Islet precursor cell (in vitro differentiated cells): ENCODE measurements at places on chromosomes 5 and 9.

GRCh38 chr5:102865510-102866236 lies 110.6 kb downstream of the PAM start:
- peak; percentile 84 for DNase-seq

DNA sequence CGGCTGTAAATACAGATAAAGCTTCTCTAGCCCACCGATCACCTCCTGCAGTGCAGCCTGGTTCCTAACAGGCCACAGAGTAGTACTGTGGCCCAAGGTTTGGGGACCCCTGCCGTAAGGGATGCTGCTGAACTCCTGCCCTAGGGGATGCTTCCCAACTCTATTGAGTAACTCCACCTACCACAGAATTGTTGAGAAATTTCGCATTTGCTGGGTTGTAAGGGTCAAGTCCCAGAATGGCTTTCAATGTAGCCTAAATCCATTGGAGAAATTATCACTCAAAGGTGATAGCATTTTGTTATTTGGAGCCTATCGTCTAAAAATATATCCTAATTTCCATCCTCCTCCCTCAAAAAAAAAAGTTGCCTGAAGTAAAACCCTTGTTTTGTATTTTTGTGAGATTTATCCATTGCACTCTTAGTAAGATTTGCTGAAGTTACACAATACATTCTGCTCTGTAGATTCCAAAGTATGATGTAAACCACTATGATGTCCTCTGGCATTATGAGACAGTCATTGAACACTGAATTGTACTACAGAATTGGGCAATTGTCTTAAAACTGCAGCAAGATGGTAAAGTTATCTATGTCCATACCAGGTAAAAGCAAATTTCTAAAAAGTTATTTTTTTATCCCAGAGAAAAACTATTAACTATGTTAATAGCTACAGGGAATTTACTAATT lies 14.0 kb downstream of the ACTBL2 start:
- no peak for DNase-seq

- DNase-seq: no peak
Measured at GRCh38 chr5:96788112-96788749, 19.5 kb downstream of the ERAP1 start.

- peak; percentile 57 for DNase-seq
Measured at GRCh38 chr9:89353989-89354388, 35.7 kb downstream of the SECISBP2 start.

GRCh38 chr5:84327591-84327990 lies 57.1 kb downstream of the EDIL3 start:
- DNase-seq: no peak

DNA sequence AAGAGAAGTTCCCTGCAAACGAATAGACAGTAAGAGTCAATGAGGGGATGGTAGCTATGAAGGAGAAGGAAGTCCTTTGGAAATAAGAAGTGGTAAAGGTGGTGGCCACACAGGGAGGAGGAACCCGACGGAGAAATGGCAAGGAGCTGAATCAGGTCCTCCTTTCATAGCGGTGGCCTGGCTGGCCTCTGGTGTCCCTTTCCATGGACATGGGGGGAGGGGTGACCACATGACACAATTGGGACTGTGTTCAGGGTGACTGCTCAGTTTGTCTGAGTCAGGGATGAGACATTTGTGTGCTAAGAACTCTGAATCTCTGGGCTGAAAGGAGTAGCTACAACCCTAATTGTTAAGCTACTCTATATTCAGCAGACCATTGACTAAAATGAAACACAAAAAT lies 28.7 kb upstream of the TIMD4 start:
- peak; percentile 56 for DNase-seq

DNA sequence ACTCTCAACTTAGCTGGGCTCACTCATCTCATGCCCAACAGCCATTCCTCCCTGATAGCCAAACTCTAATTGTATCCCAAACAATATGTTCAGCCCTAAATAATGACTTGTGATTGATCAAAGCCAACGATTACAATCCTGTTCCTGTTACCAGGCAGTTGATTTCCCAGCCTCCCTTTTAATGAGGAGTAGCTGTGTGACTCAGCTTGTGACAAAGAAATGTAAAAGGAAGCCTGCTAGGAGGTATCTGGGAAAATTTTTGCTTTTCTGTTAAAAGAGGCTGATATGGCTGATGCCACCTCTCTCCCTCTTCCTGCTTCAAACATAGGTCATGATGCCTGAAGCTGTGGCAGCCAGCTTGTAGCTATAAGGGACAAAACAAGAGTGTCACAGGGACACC lies 19.6 kb upstream of the ENC1 start:
- DNase-seq: no peak

- DNase-seq: no peak
Measured at GRCh38 chr5:71809446-71809845, 90.4 kb downstream of the CARTPT start.

DNA sequence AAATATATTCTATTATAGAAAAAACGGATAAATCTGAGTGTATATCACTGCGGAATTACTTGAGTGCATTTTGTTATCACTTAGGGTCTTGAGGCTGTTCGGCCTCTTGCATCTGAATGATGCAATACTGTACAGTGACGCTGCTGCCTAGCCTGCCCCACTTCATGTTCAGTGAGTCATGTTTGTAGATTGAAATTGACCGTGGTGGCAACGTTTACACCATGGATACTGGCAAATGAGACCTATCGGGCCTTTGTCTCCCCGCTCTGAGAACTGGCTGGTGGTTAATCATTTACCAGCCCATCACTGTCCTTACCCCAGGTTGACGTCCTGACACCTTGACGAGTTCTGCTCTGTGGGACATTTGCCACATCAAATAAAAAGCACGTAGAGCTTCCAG lies 510.1 kb upstream of the ADAMTS16 start:
- DNase-seq: no peak

DNA sequence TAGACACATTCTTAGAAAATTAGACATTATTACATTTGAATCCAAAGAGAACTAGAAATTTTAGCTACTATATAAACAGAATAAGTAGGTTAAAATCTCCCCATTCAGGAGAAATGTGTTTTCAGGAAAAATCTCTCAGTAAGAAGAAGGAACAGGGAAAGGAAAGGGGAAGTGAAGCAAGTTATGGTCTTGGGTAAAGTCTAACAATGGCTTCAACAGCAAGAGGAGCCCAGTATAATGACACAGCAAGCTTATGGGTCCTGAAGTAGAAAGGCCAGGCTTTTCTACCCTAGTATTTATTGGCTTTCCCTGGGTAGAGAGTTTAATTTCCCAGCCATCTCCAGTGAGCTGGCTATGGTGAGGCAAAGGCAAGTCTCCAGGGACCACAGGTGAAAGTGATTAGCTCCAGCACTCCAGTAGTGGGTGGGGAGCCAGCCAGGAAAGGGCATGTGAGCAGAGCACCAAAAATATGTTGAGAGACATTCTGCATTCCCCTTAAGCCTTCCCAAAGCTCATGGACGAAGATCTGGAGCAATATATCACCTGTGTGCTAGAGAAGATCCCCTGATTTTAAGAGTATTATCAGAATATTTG lies 981.7 kb downstream of the NR2F1-AS1 start:
- DNase-seq: no peak

GRCh38 chr5:35898952-35899660 lies 39.3 kb downstream of the CAPSL start:
- DNase-seq: no peak

GRCh38 chr5:75199946-75200345 lies 36.7 kb downstream of the ANKRD31 start:
- no peak for DNase-seq

- DNase-seq: no peak
Measured at GRCh38 chr9:24245988-24246387, 299.7 kb downstream of the IZUMO3 start.

DNA sequence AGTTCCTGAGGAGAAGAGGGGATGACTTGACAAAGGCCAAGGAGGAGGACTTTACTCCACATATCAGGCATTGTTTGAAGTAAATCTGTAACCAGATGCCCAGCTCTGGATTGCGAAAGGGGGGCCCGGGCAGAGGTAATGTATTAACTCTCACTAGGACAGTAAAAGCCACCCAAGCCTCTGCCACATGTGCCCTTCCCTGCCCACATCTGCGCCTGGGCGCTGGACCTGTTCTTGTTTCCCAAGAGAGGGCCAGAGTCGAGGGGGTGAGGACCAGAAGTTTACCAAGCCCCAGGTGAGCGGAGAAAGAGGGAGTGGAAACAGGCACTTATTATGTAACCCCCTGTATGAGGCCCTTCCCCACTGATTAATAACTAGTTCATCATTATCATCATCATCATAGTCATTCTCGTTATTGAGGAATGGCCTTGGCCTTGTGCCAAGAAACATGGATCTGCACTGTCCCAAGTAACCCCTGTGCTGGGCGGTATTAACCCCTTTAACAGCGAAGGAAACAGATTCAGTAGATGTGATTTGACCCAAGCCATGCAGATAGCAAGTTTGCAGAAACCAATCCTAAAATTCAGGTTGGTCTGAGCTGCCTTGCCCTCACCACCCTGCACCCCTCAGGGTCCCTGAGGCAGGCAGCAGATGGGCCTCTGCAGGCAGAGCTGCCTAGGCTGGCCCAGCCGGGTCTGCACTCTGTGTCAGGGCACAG lies at the start of gene SLC23A1:
TSS of gene SLC23A1 (minus strand) at position 23 of the 718 bp plus-strand sequence. CDS start 44 bp downstream, outside the sequence.
- DNase-seq: no peak

GRCh38 chr9:84314306-84314705 lies 26.3 kb downstream of the SLC28A3 start:
- no peak for DNase-seq

- no peak for DNase-seq
Measured at GRCh38 chr5:165360784-165361542, 1855.5 kb downstream of the MAT2B start.

DNA sequence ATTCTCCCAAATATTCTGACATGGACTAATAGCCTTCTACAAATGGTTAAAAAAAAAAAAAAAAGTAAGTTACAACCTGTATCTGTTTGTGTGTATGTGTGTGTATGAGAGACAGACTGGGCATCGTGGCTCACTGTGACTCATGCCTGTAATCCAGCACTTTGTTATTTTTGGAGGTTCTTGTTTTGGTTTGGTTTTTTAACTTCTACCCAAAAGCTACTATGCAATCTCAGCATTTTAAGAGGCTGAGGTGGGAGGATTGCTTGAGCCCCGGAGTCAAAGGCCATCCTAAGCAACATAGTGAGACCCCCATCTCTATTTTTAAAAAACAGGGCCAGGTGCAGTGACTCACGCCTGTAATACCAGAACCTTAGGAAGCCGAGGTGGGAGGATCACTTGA lies 17.6 kb upstream of the HAVCR1 start:
- no peak for DNase-seq

DNA sequence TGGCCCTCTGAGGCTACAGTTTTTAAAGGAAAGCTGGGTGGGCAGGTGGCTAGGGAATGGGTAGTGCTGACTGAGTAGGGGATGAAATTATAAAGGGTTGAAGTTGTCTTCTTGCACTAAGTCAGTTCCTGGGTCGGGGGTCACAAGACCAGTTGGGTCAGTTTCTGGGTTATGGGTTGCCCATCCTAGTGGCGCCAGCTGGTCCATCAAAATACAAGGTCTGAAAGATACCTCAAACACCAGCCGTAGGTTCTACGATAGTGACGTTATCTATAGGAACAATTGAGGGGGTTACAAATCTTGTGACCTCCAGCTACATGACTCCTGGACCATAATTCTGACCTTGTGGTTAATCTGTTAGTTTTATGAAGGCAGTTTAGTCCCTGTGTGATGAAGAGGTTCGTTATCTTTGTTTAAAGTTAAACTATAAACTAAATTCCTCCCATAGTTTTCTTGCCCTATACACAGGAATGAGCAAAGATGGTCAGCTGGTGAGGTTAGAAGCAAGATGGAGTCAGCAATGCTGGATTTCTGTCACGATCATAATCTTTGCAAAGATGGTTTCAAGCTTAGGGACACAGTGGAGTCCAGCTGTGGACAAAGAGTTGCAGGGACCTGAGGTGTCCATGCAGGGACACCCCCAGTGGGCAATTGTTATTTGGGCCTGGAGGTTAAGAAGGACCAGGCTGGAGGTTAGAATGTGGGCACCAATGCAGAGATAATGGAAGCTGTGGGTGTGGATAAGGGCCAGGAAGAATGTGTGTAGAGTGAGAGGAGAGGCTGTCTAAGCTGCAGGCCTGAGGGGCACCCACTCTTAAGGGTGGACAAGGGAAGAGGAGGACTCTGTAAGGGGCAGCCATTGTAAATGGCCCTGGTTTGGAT lies 14.0 kb upstream of the CREBRF start:
- no peak for DNase-seq
